ENCODE measurements at places on chromosomes 12 and 14.

- no peak for DNase-seq
These were observed 65.2 kb upstream of the AP4S1 start for GRCh38 chr14:30960216-30960615.

DNA sequence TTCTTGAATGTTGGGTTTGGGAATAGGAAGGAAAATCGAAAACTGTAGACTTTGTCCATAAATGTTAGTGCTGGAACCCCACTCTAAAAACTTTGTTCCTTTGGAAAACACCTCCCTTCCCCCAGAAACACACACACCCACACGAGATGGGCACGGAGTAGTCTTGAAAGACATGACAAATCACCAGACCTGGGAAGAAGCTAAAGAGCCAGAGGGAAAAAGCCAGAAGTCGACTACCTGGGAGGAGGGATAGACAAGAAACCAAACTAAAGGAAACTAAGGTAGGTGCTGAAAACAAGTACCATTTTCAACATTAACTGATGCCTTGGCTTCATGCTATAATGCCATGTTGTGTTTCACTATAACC lies 925 bp upstream of the NANOG start:
- DNase-seq, result no peak

GRCh38 chr12:41908206-41908605 lies 236.5 kb downstream of the GXYLT1 start:
- no peak for DNase-seq

DNA sequence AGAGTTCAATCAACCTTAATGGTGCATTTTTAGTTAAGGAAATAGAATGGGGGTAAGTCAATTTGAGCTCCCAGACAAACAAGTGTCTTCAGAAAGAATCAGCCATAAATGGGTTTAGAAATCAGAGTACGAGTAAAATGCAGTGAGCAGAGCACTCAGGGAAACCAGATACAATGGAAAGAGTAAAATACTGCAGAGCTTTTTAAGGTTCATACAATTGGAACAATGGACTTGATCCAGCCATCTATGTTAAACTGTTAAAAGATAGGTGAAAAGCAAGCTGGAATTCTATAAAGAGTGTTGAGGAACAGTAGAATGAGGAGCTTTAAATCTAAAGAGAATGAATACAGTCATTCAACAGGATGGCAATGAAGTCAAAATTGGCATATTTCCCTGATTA lies 23.8 kb upstream of the PCNX4 start:
- DNase-seq, result no peak

DNA sequence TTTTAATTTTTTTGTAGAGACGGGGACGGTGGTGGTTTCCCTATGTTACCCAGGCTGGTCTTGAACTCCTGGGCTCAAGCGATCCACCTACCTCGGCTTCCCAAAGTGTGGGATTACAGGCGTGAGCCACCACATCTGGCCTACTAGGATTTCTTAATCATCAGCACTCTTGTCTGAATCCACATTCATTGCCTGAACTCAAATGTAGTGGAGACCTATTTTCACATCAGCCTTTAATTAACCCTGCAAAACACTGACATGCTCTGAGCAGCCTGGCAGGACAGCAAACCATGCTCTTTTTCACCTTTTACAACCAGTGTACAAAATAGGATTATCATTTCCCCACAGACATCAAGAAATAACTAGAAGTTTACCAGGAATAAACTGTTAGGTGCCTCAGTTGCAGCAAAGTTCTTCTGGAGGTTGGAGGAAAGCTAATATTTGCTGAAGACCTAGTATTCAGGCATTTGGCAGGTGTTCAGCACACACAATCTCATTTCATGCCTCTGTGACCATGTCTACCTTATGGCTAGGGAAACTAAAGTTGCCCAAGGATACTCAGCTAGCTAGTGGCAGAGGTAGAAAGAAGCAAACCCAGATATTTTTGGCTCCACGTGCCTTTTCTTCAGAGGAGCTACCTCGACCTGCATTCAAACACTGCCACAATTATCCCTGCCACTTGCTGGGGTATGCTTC lies 37.7 kb downstream of the CFL2 start:
- no peak for DNase-seq

GRCh38 chr14:90297876-90298629 lies 33.7 kb downstream of the NRDE2 start:
- DNase-seq, result no peak

- DNase-seq, result peak; percentile 83
These were observed at the start of gene ARID4A for GRCh38 chr14:58298477-58299400. ARID4A (plus strand) TSS chr14:58298555; CDS start chr14:58299855, 1,300 bp downstream.

- no peak for DNase-seq
These were observed 9.3 kb upstream of the PTHLH start for GRCh38 chr12:27981874-27982273.

DNA sequence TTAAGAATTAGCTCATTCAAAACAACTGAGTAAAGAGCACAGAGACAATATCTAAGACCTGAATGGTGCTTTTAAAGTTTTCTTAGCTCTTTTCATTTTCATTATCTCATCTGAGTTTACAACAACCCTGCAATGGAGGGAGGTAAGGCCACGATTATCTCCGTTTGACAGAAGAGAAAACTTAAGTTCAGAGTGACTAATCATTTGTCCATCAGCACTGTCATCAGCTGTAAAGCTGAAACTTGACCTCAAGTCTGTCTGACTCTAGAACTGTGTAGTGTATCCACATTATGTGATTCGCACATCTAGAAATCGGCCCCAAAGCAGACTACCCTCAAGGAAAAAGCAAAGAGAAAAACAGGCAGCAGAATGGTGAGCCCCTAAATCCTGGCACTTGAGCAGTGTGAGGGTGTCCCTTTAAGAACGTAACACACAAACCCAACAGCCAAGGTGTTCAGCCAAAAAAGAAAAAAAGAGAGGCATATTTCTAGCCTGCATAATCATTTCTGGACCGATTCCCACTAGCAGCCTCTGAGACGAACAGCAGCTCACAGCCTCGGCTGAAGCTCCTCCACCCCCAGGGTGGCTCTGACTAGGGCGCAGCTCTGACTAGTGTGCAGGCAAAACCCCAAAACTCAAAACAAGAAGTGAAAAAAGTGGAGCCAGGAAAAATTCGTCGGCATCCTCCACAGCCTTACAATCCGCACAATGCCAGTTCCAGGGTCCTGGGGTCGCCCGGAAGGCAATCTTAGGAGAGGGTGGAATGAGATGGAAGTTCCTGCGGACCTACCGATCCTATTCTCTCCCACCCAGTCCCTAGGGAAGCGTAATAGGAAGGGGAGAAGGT lies 1.6 kb downstream of the STXBP6 start:
- DNase-seq, result no peak

DNA sequence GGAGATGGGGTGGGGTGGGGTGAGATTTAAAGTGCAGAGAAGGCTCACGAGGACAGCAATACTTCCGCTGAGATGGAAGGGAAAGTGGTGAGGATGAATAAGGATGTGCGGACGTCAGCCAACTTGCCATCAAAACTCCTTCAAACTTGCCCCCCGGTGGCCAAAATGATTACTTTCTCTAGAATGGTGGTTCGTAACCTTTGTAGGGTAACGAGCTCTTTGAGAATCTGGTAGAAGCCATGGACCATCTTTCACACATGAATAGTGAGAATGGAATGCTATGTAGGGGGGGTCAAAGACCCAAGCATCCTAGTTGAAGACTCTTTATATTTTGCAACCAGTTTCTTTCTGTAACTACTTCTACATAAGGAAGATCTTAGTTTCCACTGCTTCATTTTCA lies 245.9 kb upstream of the DDHD1 start:
- no peak for DNase-seq

DNA sequence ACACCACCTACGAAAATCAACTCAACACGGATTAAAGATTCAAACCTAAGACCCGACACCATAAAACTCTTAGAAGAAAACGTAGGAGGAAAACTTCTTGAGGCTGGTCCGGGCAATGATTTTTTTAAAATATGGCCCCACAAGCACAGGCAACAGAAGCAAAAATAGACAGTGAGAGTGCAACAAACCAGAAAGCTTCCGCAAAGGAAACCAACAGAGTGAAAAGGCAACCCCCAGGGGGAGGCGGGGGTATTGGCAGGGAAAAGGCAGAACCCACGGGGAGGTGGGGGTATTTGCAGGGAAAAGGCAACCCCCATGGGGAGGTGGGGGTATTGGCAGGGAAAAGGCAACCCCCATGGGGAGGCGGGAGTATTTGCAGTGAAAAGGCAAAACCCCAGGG lies 20.5 kb upstream of the FBRSL1 start:
- DNase-seq, result no peak

GRCh38 chr14:23539248-23540140 lies 12.1 kb downstream of the ZFHX2 start:
- no peak for DNase-seq

DNA sequence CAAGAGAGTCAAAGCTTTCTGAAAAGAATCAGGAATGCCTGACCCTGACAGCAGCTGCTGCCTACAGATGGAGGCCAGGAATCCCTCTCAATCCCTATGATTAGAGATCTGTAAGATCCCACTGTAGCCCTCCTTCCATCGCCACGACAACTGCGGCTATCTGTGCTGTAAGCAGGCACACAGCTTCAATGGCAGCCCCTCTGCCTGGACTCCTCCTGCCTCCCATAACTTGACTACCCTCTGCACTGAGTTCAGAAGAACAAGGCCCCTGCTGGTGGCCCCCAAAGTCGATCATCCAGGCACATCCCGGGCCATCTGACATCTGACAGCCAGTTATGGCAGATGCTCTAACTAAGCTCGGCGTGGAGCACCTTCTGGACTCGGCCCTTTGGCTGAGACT lies 2.9 kb downstream of the CLMN start:
- DNase-seq, result no peak

DNA sequence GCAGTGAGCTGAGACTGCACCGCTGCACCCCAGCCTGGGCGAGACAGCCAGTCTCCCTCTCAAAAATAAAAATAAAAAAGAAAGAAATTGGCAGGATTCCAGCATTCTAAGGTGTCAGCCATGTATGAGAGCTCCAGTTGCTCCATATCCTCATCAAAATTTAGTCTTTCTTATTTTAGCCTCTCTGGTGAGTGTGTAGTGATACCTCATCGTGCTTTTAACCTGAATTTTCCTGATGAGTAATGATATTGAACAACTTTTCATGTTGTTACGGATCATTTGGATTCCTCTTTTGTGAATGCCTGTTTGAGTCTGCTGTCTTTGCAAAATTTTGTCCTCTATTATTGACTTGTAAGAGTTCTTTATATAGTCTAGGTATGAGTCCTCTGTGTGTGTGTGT lies 28.5 kb downstream of the CCDC60 start:
- no peak for DNase-seq

- peak; percentile 32 for DNase-seq
These were observed 131.0 kb upstream of the SRRM4 start for GRCh38 chr12:118850244-118850825.

GRCh38 chr12:75685617-75686225 lies 174.3 kb upstream of the KRR1 start:
- DNase-seq, result no peak

GRCh38 chr12:3313675-3314663 lies 177.0 kb upstream of the PRMT8 start:
- peak; percentile 29 for DNase-seq

DNA sequence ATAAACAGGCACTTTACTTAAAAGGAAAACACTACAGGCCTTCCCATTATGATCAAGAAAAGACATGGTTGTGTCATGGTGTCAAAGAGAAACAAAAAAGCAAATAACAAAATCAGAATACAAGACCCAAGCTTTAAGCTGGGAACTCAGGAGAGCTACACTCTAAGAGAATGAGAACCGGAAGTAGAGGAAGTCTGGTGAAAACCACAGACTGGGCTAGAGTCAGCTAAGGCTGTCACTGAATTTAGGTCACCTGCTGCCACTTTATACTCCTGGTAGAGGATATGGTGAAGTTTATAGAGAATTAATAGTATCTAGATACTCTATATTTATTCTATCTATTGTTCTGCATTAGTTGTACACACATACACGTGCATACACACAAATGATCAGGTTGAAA lies 971.7 kb downstream of the FLRT2 start:
- no peak for DNase-seq

- no peak for DNase-seq
These were observed 69.6 kb downstream of the PTPN11 start for GRCh38 chr12:112488257-112488876.

- no peak for DNase-seq
These were observed 7.9 kb upstream of the CMKLR1 start for GRCh38 chr12:108346727-108347710.

DNA sequence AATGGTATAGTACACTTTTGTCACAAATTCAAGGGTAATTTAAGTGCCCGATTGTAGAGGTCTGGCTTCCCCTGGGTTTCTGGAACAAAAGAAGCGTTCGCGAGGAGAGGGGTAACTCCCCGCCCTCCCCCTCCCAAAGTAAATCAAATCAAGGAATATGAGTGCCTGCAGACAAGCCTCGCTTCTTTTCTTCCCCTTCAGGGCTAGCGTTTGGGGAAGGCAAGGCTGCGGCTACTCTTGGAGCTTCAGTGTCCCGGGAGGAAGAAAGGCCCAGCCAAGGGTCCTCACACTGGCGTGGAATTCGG lies 456 bp upstream of the TMPO start:
- no peak for DNase-seq

All from activated T-cell treated with anti-CD3 and anti-CD28 coated beads, Interleukin-2, amount 50 U/mL, for 48 hours (primary cell).